ENCODE measurements at places on chromosomes 1 and 21. TPM values are rescaled to one million over a fixed set of nuclear protein-coding genes. Genes with fewer than 3 reads are reported as not detected.

DNA sequence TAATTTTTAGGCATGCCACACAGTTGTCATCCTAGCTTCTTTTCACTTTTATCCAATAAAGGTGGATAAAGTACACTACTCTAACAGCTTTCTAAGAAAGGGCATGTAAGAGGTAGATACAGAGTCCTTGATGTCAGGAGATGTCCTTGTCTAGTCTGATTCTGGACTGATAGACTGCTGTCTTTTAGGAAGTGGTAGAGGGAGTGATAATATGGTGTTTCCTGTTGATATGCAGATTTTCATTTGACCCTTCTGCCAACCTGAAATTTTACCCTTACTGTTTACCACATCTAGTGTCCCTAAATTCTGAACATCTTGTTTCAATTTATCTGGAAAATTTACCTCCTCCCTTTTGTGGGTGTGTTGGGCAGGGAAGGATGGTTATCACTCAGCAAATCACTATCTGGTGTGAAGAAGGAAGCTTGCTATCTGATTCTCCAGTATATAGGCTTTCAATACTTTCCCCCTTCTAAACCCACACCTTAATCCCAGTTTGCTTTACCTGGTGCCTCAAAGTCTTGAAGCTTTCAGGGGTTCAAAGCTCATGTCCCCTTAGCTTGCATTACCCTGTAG is 354.9 kb upstream of the SNX7 start:
- no peak for DNase-seq

Gene CCDC17
- 1.9 TPM for total RNA-seq

- no peak for DNase-seq
Observed at GRCh38 chr1:22342734-22343191, 108.9 kb upstream of the ZBTB40 start.

GRCh38 chr1:218412171-218412570 is 67.0 kb downstream of the TGFB2 start:
- DNase-seq, result no peak

Gene NUAK2
- total RNA-seq, result 5.1 TPM

DNA sequence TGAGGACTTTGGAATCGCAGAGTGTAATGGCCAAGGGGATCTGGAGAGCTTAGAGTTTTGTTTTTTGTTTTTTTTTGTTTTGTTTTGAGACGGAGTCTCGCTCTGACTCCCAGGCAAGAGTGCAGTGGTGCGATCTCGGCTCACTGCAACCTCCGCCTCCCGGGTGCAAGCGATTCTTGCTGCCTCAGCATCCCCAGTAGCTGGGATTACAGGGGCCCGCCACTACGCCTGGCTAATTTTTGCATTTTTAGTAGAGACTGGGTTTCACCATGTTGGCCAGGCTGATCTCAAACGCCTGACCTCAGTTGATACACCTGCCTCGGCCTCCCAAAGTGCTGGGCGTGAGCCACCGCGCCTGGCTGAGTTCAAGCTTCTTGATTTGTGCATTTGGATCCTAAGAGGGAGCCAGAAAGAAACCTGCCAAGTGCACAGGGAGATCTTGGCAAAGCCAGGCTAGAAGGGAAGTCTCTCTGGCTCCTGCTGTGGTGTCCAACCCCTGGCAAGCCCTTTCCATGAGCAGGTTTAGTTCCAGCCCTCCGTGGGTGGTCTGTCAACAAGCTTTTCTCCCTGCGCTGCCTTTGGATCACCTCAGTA is 852 bp downstream of the FAAH start:
- DNase-seq, result peak; percentile 64

Gene PDZK1
- total RNA-seq, result 117 TPM

Gene ADAMTS4
- 1.3 TPM for total RNA-seq

- DNase-seq, result no peak
Observed at GRCh38 chr1:7621334-7622219, 149.5 kb upstream of the VAMP3 start.

Gene FCGR1A
- total RNA-seq, result 4.4 TPM

GRCh38 chr1:27544834-27545233 is 54.9 kb upstream of the WASF2 start:
- DNase-seq, result no peak

DNA sequence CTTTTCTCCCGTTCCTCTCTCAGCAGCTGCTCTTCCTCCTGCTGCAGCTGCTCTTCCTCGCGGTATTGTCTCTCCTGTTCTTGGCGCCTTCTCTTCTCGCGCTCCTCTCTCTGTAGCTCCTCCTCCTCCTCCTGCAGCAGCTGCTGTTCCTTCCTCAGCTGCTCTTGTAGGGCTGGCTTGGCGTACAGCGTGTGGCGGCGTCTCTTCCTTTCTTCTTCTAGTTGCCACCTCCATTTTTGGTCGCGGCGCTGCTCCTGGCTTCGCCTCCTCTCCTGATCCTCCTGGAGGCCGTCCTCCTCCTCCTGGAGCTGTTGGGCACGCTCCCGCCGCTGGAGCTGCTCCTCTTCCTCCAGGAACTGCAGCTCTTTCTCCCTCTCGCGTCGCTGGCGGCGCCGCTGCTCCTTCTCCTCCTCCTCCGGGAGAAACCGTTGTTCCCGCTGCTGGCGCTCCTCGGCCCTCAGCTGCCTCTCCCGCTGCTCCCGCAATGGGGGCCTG is 4.8 kb downstream of the TCHH start:
- DNase-seq, result no peak

DNA sequence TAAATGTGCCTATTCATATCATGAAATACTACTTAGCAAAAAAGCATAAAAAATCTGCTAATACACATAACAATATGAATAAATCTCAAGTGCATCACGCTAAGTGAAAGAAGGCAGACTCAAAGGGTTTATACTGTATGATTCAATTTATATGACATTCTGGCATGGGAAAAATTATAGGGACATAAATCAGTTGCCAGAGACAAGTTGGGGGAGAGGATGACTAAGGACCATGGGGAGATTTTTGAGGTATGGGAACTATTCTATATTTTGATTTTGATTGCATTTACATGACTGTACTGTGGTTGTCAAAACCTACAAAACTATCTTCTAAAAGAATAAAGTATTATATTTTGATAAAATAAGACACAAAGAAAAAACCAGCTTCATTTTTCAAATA is 650.3 kb upstream of the NR5A2 start:
- DNase-seq, result no peak

- no peak for DNase-seq
Observed at GRCh38 chr1:37926038-37926924, 20.6 kb downstream of the INPP5B start.

DNA sequence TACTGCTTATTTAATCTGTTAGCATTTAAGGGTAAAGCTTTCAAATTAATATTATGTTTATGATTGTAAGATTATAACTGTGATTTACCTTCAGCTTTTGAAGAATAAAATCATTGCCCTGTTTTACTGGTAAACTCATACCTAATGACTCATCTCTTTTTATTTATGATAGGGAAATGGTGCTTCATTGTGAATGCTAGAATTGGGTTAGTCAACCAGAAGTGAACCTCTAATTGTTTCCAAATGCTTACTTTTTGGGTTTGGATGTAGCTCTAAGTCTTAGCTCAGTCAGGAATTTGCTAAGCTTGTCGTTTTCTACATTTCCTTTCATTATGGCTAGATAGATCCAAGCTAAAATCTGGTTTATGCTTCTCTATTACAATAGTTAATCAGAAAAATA is 59.4 kb downstream of the SLC30A7 start:
- DNase-seq, result no peak

DNA sequence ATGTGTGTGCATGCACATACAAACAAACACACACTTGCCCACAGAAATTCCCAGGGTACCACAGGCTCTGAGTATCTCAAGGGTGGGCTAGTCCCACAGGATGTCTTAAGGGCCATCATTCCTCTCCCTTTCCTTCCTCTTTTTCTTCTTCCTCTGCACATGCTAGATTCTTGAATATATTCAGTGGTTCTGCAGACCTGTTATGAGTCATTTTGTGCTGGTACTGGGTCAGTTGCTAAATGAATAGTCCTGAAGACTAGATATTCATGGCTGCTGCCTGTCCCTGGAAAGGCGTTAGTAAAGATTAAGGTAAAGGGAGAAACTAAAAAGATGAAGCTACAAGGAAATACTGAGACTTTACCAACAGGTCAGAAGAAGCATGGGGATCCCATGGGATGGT is 256.7 kb upstream of the KIAA0040 start:
- DNase-seq, result no peak

DNA sequence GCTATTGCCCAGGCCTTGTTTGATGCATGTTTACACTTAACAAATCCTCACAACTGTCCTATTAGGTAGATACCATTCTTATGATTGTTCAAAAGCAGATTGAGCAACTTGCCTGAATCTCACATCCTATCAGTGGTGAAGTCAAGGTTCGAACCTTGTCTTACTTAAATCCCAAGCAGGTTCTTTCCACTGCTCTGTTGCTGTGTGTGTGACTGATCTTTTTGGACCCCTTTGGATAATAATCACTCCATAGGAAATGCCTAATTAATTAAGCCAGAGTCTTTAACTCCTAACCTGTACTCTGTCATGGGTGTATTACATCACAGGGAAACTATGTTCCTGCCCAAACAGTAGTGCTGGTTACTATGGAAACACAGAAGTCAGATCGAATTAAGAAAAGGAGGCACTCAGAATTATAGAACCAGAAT is 84.2 kb downstream of the SPATA46 start:
- no peak for DNase-seq

Gene LCE1F
- total RNA-seq, result not detected

DNA sequence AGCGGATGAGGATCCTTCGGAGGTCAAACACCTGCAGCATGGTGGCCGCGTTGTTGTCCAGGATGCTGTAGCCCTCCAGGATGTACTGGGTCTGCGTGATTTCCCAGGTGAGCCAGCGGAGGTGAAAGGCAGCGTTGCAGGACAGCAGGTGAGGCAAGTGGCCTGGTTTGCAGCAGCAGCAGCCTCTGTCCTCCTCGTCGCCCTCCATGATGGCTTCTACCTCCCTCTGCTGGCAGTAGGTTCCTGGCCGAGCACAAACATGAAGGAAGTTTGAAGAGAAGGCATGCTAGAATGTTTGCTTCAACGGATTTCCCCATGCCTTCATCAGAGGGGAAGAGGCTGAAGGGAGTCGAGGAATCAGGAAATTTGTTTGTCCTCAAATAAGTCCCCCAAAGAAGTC is 74.7 kb downstream of the NTPCR start:
- peak; percentile 54 for DNase-seq

- DNase-seq, result no peak
Observed at GRCh38 chr1:154386643-154387352, 18.3 kb upstream of the IL6R start.

Gene PRELP
- total RNA-seq, result 3.8 TPM

- DNase-seq, result no peak
Observed at GRCh38 chr1:227299241-227299627, 19.1 kb downstream of the CDC42BPA start.

- DNase-seq, result peak; percentile 85
Observed at GRCh38 chr1:15370781-15371520, 38.7 kb upstream of the EFHD2 start.

- no peak for DNase-seq
Observed at GRCh38 chr1:119971710-119972570, 75.6 kb upstream of the ADAM30 start.

DNA sequence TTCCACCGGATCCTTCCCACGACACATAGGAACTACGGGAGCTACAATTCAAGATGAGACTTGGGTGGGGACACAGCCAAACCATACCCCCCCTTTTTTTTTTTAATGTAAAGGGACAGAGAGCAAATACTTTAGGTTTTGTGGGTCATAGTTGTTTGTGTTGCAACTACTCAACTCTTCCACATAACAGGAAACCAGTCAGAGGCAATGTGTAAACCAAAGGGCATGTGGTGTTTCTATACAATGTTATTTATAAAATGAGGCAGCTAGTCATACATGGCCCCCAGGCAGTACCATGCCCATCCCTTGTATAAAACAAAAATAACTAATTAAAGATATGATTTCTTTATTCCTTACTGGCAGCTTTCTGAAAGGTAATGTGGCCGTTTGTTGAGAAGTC is 845.4 kb upstream of the ADAMTS5 start:
- no peak for DNase-seq

Gene ZNF684
- 6.9 TPM for total RNA-seq

Gene INSRR
- total RNA-seq, result not detected

Gene CHAF1B
- 2.1 TPM for total RNA-seq

DNA sequence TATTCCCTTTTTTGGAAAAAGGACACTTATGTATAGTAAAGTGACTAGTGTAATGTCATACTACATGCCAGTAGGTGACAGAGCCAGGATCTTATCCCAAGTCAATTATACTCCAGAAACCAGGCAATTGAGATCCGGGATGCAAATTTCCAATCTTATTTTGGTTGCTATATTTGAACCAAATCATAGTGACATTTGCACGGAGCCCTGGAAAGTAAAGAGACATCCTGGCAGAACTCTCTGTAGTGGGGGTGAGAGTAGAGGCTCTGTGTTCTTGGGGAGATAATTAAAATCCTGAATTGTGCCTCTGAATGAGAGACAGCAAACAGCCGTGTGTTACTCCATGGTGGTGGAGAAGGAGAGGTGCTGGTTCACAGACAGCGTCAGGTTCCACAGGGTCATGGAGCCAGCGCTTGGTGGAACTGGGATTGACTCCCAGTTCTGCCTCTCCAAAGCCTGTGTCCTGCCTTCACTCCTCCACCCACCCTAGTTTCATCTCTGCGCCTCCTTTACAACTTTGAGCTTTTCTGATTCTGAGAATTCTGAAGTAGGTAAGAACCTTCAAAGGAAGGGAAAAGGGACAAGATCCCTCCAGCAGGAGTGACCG is 432.3 kb downstream of the PTPRU start:
- DNase-seq, result no peak

Gene MYBPH
- not detected for total RNA-seq

Gene SYCP1
- total RNA-seq, result not detected

DNA sequence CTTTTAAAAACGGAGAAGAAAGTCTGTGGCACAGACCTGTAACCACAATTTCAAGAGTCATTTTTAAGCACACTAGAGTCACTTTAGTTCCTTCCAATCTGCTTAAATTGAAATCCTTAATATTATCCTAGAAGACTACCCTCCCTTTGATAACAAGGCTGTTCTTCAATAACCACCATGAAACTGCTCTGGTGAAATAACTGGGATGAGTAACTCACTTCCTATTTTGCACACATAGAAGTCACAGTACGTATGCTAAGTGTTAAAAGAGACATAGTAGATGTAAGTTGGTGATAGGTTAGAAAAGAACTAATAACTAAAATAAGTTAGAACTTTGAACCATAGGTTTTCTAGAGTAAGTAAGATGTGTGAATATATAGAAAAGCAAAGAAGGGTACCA is 107.8 kb downstream of the NME7 start:
- no peak for DNase-seq

- no peak for DNase-seq
Observed at GRCh38 chr1:209883341-209883971, 54.6 kb upstream of the SYT14 start.

- no peak for DNase-seq
Observed at GRCh38 chr1:114152508-114153260, 985 bp downstream of the SYT6 start.

GRCh38 chr21:26351661-26352060 is 181.1 kb upstream of the APP start:
- DNase-seq, result no peak

- no peak for DNase-seq
Observed at GRCh38 chr1:86872086-86872485, 41.8 kb downstream of the SELENOF start.

Gene SPRR1A
- not detected for total RNA-seq

- DNase-seq, result no peak
Observed at GRCh38 chr1:216448011-216448510, 24.8 kb upstream of the USH2A start.
